ENCODE measurements at places on chromosomes 11 and 22.

- DNase-seq = no peak
Measured at GRCh38 chr11:119608781-119609180, 120.2 kb downstream of the NECTIN1 start.

- no peak for DNase-seq
Measured at GRCh38 chr11:74684661-74685060, 46.6 kb downstream of the CHRDL2 start.

DNA sequence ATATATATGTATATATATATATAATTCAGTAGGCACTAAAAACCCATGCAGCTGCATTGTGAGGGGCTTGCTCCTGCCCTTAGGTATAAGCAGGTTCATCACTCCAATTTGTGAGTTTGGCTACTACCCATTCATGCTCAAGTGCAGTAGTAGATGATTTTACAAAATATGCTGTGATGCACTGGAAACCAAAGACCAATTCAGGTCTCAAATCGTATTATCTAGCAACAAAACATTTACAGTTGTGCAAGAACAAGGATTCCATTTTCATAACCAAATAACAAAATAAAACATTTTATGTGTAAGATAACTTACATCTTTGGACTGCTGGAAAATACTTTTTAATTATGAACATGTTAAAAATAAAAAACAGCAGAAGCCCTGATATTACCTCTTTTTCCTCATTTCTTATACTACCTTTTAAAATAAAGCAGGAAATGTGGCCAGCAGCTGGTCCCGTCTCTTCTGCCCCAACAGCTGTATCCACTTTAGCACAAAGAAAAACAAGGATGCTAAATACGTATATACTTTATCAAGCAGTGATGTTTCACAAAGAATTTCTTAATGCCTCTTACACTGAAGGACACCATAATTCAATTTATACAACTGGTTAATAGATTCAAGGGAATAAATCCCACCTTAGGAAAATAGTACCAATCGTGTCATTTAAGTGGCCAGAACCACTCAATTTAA, 2.8 kb downstream of the CREBZF start:
- DNase-seq = no peak

GRCh38 chr11:9385327-9385899, 961 bp downstream of the IPO7 start:
- peak; percentile 50 for DNase-seq

DNA sequence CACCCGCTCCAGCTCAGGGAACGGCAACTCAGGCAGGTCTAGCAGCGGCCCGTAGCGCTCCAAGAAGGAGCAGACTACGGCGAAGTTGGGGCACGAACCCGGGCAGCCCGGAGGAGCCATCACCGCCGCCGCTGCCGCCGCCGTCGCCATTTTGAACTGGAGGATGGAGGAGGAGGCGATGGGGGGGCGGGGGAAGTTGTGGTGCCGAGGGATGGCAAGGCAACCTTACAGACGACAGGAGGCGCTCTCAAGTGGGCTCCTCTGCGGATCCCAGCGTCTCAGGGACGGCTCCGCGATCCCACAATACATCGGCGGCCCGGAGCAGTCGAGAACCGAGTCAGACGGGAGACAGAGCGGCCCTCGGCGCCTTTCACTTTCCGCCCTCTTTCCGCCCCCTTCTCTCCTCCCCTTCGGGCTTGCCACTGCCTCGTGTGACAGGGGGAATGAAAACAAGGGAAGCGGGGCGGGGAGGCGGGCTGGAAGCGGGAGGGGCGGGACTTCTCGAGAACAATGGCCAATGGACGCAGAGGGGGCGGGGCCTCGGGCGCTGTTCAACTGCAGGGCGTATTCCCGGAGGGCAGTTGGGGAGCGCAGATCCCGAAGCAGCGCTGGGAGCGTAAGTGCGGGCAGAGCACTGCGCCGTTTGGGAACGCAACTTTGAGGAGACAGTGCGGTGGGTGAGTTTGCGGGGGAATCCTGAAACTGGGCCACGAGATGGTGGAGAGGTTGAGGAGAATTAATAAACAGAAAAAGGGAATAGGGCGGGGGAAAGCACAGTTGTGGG, at the start of the genes AAMDC and RSF1:
Gene AAMDC, plus strand, starts transcription at position 580 of the 784 bp plus-strand sequence. CDS start 21,353 bp downstream, outside the sequence.
Gene RSF1, minus strand, starts transcription at position 158 of the 784 bp plus-strand sequence. Its CDS starts 8 bp downstream, at position 150.
- DNase-seq = peak; percentile 96

DNA sequence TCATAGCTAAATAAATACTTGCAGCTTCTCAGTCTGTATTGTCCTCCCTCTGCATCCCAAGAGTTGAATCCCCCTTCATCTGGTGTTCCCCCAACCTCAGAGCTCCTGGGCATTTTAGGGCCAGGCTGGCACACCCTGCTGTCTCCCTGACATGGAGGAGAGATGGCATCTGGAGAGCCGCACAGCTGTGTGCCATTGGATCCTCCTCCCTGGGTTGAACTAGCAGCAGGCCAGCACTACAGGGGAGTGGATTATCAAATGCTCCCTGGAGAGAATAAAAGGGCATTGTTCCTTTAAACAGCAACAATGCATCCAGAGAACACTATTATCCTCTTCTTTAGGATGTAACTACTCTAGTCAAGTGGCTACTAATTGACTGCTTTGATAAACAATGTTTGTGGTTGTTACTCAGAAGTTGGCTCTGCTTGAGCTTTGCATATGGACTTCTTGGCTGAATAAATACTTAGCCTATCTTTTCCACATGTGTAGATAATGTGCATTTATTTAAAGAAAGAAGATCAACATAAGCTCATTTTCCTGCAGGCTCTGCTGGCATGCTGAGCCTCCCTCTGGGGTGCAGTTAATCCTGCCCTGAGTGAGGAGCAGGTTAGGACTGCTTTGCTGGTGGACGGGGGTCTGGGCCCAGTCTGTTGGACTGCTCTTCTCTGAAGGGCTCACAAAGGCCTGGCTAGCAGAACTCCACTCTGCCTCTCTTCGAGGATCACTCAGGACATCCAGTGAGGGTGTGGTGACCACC, 897.2 kb downstream of the TBC1D22A start:
- DNase-seq = no peak

DNA sequence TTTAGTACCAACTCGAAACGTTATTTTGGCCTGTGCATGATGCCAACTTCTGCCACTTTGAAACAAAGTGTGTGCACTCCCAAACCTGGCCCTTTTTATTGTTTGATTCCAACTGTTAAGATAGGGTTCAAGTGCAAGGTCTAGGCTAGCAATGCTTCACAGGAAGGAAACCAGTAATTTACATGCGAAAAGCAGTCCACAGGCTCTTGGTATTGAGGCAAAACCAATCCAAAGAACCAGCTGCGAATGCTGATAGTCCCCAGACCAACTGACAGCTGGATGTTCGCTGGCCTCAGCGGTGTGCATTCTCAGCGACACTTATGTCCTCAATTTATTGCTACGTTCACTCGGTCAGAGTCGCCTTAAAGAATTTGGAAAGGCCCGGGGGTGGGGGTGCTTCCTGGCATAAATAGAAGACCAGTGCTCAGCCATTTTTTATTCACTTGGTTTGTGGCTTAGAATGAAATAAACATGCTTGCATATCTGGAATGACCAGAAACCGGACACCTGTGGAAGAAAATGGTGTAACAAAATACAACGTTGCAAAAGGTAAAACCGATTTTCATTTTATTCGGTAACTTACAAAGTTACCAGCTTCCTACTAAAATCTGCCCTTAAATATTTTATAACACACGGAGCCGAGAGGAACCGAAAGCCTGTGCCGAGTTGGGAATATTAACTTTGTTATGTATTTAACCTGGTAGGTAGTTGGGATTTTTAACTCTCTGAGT, 1.6 kb downstream of the CPT1A start:
- no peak for DNase-seq

DNA sequence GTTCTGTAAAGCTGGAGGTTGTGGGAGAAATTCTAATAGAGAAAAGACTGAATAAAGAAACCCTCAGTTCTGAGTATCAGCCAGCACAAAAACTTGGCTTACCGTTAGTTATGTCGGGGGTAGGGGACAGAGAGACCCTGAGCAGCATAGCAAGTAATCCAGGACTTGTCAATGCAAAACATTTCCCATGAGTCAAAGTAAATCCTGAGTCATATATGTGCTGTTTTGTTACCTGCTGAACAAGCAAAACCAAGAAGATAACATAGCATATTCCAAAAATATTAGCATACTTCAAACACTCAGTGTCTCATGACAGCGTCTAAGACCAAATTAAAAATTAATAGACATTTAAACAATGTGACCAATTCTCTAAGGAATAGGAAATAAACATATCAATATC, 75.1 kb upstream of the LUZP2 start:
- no peak for DNase-seq

- DNase-seq = no peak
Measured at GRCh38 chr11:70517988-70518907, 119.9 kb downstream of the CTTN start.

- no peak for DNase-seq
Measured at GRCh38 chr11:103878646-103879045, 157.8 kb upstream of the DDI1 start.

GRCh38 chr11:70603756-70604211, 205.5 kb downstream of the CTTN start:
- no peak for DNase-seq

- no peak for DNase-seq
Measured at GRCh38 chr11:8988329-8989234, 15.2 kb downstream of the NRIP3 start.

- no peak for DNase-seq
Measured at GRCh38 chr22:29217827-29218757, 12.4 kb downstream of the EMID1 start.

- DNase-seq = no peak
Measured at GRCh38 chr22:36678477-36678876, 25.1 kb downstream of the CACNG2 start.

DNA sequence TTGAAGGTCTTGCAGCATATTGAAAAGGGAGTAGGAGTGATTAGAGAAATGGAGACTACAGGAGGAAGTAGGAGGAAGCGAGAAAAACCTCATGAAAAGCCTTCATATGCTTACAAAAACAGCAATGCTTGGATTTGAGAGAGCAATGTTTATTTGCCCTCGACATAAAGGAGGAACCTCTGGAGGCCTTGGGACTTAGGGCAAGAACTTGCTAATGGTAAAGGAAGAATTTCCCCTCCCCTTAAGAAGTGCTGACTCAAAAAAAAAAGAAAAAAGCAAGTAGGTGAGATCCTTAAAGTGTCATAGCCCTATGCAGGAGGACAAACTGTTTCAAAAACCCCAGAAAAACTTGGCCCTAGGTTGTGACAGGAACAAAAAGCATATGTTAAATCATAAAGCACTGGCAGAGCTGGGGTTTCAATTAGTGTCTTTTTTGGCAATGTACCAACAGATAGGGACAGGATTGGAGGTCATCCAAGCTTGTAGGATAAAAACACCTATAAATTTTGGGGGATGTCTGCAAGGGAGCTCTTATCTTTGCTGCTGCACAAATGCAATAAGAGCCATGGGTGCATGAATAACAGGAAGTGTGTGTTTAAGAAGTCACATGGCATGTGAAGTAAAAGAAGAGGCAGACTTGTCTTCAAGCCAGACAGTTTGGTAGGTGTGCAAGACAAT, 4.9 kb downstream of the GLYAT start:
- DNase-seq = no peak

- no peak for DNase-seq
Measured at GRCh38 chr11:12303421-12304149, 73.8 kb upstream of the PARVA start.

GRCh38 chr11:65112546-65113360, 1.1 kb downstream of the TM7SF2 start:
- peak; percentile 70 for DNase-seq

- DNase-seq = no peak
Measured at GRCh38 chr22:48644108-48644507, 1183.6 kb downstream of the BRD1 start.

DNA sequence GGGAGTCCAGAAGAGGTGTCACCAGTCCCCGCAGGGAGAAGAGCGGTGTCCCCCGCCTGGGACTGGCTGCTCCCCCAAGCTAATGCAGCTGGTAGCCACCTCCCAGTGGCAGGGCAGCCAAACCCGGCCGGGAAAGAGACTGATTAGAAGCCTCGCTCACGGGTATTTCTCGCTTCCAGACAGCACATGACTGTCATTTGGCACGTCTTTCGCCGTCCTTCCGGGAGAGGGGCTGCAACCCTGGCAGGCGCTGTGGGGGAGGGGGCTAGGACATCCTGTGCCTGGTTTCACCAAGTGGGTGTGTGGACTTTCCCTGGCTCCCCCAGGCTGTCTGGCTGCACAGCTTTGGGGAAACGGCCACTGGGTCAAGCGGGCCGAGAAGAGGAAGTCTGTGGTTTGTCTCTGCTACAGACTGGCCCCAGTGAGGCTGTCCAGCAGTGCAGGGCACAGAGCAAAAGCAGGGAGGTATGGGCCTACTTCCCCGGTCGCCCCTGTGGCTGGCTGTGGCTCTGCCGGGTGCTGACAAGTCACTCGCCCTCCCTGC, 3.8 kb downstream of the CD81 start:
- DNase-seq = no peak

GRCh38 chr11:133793271-133794035, 51.9 kb downstream of the SPATA19 start:
- no peak for DNase-seq

GRCh38 chr11:115097796-115098408, 406.3 kb downstream of the CADM1 start:
- no peak for DNase-seq

GRCh38 chr11:115219376-115219775, 284.8 kb downstream of the CADM1 start:
- no peak for DNase-seq

DNA sequence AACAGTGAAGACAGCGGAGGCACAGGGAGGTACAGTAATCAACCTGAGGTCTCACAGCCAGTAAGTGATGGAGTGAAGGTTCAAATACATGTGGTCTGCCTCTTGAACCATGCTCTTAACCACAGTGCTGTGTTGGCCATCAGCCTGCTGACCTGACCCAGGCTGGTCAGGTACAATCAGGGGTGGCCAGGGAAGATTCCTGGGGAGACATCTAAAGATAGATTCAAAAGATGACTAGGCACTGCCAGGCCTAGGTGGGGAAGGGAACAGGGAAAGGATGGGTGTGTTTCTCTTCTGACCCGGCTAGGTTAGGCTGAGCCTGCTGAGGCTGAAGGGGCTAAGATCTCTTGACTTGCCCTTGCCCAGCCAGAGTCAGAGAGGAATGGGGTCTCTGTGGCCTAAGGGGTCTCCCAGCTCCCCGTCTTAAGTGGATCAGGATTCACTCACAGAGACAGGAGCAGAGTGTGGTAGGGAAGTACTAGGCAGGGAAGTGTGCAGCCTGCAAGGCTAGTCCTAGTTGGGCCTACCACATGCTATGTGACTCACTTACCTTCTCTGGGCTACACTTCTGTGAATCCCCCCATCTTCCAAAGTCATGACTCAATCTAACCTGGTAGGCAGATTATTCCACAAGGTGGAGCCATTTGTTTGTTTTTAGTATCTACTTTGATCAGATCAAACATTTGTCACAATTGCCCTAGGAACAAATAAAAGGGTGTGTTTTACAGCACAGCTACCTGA, 10.4 kb upstream of the SREBF2 start:
- no peak for DNase-seq

DNA sequence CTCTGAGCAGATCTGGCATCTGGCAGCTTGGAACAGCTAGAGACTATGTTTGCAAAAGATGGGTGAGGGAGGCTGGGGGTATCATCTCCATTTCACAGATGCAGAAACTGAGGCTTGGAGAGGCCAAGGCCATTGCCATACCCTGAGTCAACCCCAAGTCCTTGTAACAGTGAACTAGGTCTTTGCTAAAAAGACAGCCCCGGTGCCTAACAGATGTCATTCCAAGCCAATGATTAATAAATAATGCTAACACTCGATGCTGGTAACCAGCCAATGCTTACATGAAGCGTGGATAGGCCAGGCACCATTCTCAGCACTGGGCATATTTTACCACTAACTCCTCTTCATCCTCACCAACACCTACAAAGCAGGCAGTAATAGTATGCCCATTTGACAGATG, 164.0 kb downstream of the MN1 start:
- no peak for DNase-seq
